ENCODE measurements at places on chromosomes 12 and 14. TPM values are rescaled to one million over a fixed set of nuclear protein-coding genes. Genes with fewer than 3 reads are reported as not detected.
A peak's percentile ranks its signal among the peaks of the same experiment; 100 is the strongest.

DNA sequence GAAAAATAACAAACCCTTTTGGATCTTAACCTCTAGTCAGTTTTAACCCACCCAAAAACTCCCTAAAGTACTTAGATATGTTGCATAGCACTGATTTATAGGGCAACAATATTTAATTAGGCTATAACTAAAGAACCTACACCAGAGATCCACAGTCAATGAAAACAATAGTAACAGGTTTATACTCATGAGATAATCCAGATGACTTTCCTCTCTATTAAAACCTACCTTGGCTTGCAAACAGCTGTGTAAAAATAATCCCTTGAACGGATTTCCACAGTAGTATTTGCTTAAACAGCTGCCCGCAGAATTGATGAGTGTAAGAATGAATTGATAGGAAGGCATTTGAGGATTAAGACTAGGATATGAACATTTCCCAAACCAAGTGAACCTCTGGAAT is 104.3 kb upstream of the PTPRR start:
- no peak overlapping the region for H3K27ac ChIP-seq
- no peak for DNase-seq
- no peak overlapping the region for H3K4me3 ChIP-seq

DNA sequence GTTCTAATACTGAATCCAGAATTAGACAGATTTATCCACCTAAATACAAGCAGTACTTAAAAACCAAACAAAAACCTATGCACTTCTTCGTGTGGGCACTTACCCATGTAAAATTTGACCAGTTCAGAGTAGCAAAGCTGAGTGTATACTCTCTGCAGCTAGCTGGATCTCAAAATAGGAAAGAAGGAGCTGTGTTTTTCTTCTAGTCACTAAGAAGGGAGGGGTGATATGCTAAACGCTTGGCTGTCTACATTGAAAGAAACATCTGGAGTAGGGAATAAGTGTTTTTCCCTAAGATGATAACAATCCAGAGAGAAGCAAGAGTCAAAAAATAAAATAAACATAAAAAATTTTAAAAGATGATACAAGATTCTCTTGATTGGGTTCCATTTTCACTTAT is 20.0 kb downstream of the RBMS2 start:
- no peaks in the 10 kb centered on the region for H3K36me3 ChIP-seq
- no peak overlapping the region for H3K4me3 ChIP-seq
- no peak overlapping the region for H3K27ac ChIP-seq
- H3K4me1 ChIP-seq: no peaks in the 10 kb centered on the region
- DNase-seq: no peak

DNA sequence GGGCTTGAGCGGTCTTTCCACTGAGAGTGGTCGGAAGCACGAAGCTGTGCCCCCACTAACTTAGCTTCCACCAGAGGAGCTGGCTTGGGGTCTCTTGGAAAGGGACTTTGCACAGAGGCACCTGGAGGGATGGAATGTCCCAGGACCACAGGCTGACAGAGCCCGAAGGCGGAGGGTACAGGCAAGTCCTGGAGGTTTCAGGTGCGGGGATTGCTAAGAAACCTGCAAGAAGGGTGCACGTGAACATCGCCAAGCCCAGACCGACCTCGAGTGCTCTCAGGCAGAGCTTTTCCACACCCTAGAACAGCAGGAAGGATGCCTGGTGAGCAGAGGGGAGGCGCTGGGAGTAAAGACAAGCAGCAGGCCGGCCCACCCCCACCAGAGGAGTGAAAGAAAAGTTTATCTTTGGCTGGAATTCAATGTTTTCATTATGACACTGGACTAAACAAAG is 61.6 kb downstream of the SERPINA3 start:
- H3K4me1 ChIP-seq: no peaks in the 10 kb centered on the region
- H3K27ac ChIP-seq: no peak overlapping the region
- no peak for DNase-seq

The PTPRO gene
- polyA plus RNA-seq: 1.5 TPM

The CLECL1 gene
- polyA plus RNA-seq: 50.1 TPM

The ASB2 gene
- 56.2 TPM for polyA plus RNA-seq

- H3K4me1 ChIP-seq: no peaks in the 10 kb centered on the region
- no peak for DNase-seq
- H3K27me3 ChIP-seq: no peaks in the 10 kb centered on the region
- H3K36me3 ChIP-seq: no peaks in the 10 kb centered on the region
Measured at GRCh38 chr14:102063808-102064429, 22.9 kb downstream of the HSP90AA1 start.

DNA sequence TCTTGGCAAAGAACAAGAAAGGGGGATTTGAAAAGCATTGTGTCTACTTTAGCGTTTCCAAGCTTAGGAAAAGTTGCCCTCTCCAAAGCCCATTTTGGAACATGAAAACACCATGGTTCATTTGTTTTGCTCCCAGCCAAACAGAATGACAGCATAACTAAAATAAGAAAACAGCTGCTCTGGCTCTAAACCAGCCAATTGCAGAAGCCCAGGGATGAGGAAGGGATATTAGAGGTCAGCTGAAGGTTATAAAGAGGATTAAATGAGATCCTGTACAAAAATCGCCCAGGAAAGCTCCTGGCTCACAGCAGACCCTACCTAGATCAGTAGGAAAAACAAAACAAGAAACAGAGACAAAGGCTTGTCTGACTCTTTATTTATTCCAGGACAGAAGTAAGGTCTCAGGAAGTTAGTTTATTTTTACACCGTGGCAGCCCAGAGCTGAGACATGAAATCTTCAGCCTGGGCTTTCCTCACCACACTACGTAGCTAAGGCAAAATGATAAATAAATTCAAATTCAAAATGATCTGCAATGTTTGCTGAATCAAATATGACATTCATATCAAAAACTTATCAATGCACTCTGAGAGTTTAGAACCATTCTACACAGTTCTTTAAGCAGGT is 25.9 kb downstream of the SPX start:
- no peak overlapping the region for H3K27ac ChIP-seq
- no peak overlapping the region for H3K4me3 ChIP-seq
- H3K27me3 ChIP-seq: no peaks in the 10 kb centered on the region
- no peaks in the 10 kb centered on the region for H3K36me3 ChIP-seq
- DNase-seq: no peak
- H3K4me1 ChIP-seq: no peaks in the 10 kb centered on the region

DNA sequence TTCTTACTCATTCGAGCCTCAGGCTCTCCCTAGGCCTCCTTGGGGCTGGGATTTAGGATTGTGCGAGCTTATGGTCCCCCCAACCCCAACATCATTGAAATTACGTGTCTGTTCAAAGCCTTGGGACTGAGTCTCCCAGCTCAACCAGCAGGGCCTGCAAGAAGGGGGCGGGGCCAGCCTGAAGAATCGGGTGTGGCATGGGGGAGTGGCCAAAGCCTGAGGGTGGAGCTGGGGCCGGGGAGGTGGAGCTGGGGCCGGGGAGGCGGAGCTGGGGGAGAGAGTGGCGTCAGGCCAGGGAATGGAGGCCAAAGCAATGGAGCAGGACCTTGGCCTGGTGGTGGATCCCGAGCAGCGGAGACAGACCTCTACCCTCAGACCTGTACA is 24.3 kb upstream of the HSPB8 start:
- H3K4me1 ChIP-seq: no peaks in the 10 kb centered on the region
- no peak overlapping the region for H3K4me3 ChIP-seq
- H3K27me3 ChIP-seq: no peaks in the 10 kb centered on the region

DNA sequence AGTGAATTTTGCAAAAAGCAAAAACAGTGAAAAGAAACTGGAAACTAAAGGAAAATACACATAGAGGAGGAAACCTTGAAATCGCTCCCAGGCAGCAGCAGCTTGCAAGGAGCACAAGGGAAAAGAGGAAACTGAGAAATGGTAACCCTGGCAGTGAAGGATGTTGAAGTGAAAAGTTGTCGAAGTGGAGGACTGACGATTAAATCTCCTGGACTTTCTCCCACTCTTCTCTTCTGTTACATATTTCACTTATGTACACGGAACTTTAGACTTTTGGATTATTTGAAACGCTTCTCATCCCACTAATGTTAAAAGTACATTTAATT is 388.8 kb upstream of the USP15 start:
- H3K4me1 ChIP-seq: no peaks in the 10 kb centered on the region
- no peak overlapping the region for H3K4me3 ChIP-seq
- H3K36me3 ChIP-seq: no peaks in the 10 kb centered on the region
- H3K27me3 ChIP-seq: no peaks in the 10 kb centered on the region
- H3K27ac ChIP-seq: no peak overlapping the region

The AGAP2 gene
- 2.8 TPM for polyA plus RNA-seq

The EML1 gene
- polyA plus RNA-seq: 0.72 TPM

- DNase-seq: no peak
- H3K27me3 ChIP-seq: peaks cover 16% of the 10 kb centered on the region
- H3K4me1 ChIP-seq: peaks cover 3% of the 10 kb centered on the region
- H3K36me3 ChIP-seq: no peaks in the 10 kb centered on the region
- H3K4me3 ChIP-seq: no peak overlapping the region
Measured at GRCh38 chr12:54038284-54038870, 5.5 kb downstream of the HOXC5 start.

DNA sequence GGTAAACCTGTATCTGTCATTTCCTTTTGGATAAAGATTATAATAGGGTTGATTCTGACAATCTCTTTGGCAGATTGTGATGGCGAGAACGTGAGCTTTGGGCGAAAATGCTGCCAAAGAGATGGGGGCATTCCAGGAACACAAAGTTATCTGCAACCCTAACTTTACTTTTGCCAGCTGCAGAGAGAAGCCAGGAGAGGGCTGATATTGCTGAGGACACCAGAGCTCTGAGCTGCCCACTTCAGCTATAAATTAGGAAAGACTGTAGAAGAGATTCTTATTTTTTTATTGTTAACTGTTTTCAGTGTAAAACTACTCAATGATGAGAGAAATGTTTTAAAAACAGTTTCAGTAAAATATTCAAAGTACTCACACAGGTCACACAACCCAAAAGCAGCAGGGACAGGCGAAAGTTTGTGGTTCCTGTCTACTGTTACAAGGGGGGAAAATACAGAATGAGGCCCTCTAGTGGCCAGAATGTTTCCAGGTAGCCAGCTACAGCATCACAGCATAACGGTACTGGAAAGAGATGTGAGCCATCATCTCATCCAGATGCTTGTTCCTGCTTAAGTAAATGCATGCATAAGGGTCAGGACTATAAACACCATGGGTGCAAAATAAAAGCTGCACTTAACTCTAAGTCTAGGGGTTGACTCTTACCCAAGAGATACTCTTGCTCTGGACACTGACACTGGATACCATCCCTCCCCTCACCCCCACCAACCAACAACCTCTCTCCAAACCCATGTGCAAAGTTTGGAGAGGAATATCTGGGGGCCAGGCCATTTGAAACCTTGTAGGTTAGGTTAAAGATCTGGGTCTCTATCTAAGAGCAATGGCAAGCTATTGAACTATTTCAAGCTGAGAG is 498.4 kb downstream of the RMST start:
- H3K4me3 ChIP-seq: no peak overlapping the region
- no peak overlapping the region for H3K27ac ChIP-seq
- H3K4me1 ChIP-seq: no peaks in the 10 kb centered on the region
- H3K27me3 ChIP-seq: no peaks in the 10 kb centered on the region
- DNase-seq: peak; percentile 3

GRCh38 chr14:54207075-54207474 is 189.7 kb upstream of the CDKN3 start:
- no peaks in the 10 kb centered on the region for H3K36me3 ChIP-seq
- H3K27ac ChIP-seq: no peak overlapping the region
- no peak overlapping the region for H3K4me3 ChIP-seq

DNA sequence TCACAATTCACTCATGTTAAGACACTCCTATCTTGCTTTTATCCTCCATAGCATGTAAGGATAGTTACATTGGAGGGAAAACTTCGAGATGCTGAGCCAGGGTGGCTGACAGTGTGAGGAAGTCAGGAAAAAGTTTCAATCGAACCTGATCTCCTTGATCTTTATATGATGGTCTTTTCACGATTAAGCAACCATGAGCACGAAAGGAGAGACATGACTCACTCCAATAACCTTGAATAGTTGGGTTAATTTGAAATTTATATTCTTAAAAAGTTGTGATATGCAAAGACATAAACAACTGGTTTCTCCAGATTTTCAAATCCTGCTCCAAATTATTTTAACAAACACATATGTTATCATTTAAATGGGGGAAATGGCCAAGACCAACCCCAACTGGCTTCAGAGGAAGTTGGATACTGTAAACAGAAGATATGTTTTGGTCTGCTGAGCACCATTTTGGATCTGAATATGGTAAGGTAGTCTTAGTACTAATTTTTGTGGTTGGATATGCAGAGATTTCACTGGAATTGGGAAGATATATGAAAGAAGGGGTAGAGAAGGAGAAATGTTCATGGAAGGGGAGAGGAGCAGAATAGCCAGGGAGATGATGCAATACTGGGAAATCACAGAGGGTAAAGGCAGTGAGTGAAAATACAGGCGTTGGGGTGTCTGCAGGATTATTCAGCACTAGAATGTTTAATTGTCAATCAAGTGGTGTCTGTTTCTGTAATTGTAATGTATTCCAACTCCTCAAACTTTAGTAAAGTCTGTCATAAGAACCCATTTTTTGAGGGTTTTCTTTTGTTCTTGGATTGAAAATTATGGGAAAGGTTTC is 185.2 kb upstream of the SLC38A2 start:
- no peaks in the 10 kb centered on the region for H3K4me1 ChIP-seq
- H3K27ac ChIP-seq: no peak overlapping the region
- H3K27me3 ChIP-seq: no peaks in the 10 kb centered on the region
- DNase-seq: no peak

GRCh38 chr14:54738009-54738408 is 164.6 kb downstream of the GCH1 start:
- no peaks in the 10 kb centered on the region for H3K36me3 ChIP-seq
- no peaks in the 10 kb centered on the region for H3K27me3 ChIP-seq
- H3K4me1 ChIP-seq: no peaks in the 10 kb centered on the region
- no peak overlapping the region for H3K27ac ChIP-seq
- H3K4me3 ChIP-seq: no peak overlapping the region
- no peak for DNase-seq

GRCh38 chr14:84891404-84891803 is 638.5 kb upstream of the FLRT2 start:
- H3K36me3 ChIP-seq: no peaks in the 10 kb centered on the region
- no peak overlapping the region for H3K27ac ChIP-seq
- DNase-seq: no peak
